COR-L47 (cell line): ENCODE measurements at places on chromosomes 7 and 10.

GRCh38 chr7:76359978-76360638 is 1.3 kb upstream of the YWHAG start:
- DNase-seq, result no peak

- no peak for DNase-seq
Measured at GRCh38 chr10:59382831-59383295, 20.5 kb upstream of the FAM13C start.

GRCh38 chr10:18497806-18498369 is 153.5 kb downstream of the NSUN6 start:
- no peak for DNase-seq

- no peak for DNase-seq
Measured at GRCh38 chr7:22639396-22639795, 87.6 kb upstream of the IL6 start.

GRCh38 chr10:132753596-132753995 is 32.4 kb downstream of the NKX6-2 start:
- DNase-seq, result no peak

GRCh38 chr7:97118306-97118917 is 914 bp downstream of the SDHAF3 start:
- no peak for DNase-seq

DNA sequence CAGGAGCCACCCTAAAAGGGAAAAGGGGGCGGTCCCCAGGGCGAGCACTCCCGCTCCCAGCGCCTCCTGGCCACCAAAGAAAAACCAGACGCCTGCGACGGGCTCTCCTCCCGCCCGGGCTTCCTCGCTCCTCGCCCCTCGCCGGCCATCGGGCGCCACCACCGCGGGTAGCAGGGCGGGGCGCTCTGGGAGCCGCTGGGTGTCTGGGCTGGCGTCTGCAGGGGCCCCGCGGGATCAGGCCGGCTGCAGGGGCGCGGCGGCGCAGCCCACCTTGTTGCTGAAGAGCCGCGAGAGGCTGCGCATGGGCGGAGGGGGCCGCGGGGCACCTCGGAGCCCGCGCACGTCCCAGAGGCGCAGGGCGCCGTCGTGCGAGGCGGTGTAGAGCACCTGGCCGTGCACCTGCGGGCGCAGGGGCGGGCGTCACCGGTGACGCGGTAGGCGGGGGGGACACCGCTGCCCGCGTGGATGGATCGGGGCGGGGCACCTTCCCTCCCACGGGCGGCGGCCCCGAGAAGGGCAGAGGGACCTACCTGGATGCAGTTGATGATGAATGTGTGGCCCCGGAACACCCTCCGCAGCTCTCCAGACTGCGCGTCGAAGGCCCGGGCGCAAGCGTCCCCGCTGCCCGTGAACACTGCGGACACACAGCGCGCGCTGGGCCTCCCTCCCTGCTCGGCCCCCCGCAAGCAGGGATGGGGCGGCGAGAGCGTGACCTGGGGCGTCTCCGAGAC is 28.3 kb downstream of the WDR86 start:
- peak; percentile 68 for DNase-seq

DNA sequence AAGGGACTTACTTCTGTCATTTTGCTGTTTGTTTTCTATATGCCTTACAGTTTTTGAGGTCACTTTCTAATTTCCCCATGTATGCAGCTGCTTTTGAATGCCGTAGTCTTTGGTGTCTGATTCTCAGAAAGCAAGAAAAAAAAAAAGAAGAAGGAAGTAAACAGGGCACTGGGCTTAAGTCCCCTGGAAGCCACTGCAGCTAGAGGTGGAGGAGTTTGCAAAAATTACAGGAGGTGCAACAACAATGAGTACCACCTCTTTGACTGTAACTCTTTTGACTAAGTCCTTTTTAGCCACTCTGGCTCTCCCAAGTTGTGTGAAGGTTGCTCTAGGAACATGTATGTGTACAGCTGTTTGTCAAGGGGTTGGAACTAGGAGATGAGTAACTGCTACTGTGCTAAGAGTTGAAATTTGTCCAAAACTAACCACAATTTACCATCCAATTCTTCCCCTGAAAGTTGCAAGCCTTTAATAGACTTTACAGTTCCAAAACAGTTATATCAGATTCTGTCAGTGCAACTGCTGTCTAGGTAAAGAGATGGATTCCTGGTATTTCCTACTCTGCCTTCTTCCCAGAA is 588.0 kb upstream of the LRRN3 start:
- no peak for DNase-seq

DNA sequence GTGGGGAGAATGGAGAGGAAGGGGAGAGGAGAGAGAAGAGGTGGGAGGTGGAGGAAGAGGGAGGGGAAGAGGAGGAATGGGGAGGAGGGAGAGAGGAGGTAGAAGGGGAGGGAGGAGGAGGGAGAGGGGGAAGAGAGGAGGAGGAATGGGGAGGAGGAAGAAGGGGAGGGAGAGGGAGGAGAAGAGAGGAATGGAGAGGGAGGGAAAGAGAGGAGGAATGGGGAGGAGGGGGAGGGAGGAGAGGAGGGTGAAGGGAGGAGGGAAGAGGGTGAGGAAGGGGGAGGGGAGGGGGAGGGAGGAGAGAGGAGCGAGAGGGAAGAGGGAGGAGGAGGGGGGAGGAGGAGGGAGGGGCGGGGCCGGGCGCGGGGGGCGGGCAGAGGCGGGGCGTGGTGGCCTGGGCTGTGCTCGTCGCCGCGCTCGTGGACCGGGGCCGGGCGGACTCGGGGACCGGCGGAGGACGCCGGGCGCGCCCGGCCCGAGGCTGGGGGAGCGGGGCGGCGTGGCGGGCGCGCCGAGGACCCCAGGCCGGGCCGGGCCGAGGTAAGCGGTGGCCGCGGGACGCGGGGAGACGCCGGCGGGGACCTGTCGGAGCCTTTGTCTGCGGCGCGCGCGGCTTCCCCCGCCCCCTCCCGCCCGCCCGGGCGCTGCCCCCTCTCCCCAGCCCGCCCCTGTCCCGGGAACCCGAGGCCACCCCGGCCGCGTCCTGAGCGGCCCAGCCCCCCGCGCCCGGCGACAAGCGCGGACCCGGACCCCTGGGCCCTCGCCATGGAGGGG is at the start of gene SLC29A4:
SLC29A4 (plus strand) TSS at position 401 of the 774 bp plus-strand sequence. CDS start 4,874 bp downstream, outside the sequence.
- DNase-seq, result no peak

- no peak for DNase-seq
Measured at GRCh38 chr10:126565441-126565840, 105.1 kb downstream of the C10orf90 start.

DNA sequence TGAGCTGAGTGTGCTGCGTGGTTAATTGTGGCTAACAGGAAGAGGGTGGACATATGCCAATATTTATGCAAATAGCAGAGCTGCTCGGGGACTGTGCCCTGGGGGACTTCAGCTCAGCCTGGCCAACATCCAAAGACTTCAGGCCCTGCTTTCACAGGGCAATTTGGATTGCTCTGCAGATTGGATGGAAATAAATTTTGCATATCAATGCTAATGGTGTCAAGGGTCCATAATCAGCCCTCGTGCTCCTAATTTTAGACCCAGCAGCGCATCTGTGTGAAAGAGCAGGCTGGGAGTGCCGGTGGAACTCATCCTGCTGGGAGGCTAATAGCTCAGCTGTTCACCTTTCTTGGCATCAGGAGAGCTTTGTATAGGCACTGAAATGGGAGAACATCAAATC is 270.1 kb downstream of the TCERG1L start:
- peak; percentile 78 for DNase-seq

GRCh38 chr10:61891906-61892585 is 9.5 kb upstream of the ARID5B start:
- no peak for DNase-seq

DNA sequence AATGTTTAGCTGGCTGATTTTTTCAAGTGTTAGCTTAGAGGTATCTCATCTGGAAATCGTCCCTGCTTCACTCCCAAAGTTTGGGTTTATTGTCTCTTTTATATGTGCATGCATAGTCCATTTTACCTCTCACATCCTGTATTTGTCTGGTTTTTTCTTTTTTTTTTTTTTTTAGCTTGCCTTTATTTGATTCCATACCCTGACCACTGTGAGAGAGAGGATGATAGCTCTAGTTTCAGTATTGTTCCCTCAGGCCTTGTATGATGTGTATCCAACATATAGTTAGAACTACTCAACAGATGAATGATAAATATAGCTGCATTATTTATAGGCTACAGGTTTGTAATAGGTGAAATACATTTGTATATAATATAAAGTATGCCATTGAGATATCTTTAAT is 29.9 kb downstream of the PCGF5 start:
- DNase-seq, result no peak
